Midbrain (tissue), 1 donor: ENCODE measurements at places on chromosomes 3 and 15.

GRCh38 chr3:55030938-55031337 is 103.1 kb upstream of the LRTM1 start:
- no peak for DNase-seq

GRCh38 chr3:58646503-58646902 is 20.1 kb downstream of the FAM3D start:
- DNase-seq: no peak

- peak; percentile 39 for DNase-seq
These were observed 3.5 kb upstream of the MTFMT start for GRCh38 chr15:65032801-65033537.

DNA sequence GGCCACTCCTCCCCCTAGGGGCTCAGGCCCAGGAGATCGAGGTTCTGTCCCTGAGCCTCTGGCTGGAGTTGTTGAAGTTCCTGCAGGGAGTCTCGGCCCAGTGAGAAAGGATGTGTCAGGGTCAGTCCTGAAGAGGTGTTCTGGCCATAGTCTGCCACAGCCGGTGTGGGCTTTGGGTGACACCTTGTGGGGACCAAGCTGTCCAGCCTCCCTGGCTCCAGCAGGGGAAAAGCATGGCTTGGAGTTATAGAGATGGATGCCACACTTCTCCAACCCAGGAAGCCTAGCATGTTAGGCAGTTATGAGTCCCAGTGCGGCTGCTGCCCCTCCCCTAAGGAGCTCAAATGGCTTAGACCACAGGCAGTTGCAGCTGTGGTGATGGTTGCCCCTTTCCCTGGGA is 945.6 kb upstream of the GBE1 start:
- no peak for DNase-seq

DNA sequence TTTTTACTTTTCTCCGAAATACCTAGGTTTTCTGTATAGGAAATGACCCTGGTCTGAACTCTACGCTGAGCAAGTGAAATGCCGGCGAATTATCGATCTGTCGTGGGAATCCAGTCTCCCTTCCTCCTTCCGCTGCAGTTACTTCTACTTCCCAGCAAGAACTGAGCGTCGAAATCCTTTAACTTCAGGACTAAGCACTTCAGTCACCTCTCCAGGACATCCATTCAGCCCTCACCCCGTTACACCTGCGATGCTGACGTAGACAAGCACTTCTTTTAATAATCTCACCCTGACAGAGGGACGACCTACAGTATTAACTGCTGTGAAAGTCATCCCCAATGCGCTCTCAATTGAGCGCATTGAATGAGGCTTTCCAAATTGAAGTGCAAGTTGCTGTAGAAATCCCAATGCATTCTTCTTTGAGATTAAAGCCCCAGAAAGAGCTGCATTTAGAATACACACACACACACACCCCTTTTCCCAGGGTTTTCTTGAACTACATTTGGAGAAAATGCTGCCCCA is 1.3 kb downstream of the TOP2B start:
- DNase-seq: peak; percentile 37

GRCh38 chr15:90031231-90031791 is 30.2 kb downstream of the ZNF710 start:
- peak; percentile 23 for DNase-seq

GRCh38 chr15:101477851-101478362 is 11.6 kb downstream of the PCSK6 start:
- no peak for DNase-seq

DNA sequence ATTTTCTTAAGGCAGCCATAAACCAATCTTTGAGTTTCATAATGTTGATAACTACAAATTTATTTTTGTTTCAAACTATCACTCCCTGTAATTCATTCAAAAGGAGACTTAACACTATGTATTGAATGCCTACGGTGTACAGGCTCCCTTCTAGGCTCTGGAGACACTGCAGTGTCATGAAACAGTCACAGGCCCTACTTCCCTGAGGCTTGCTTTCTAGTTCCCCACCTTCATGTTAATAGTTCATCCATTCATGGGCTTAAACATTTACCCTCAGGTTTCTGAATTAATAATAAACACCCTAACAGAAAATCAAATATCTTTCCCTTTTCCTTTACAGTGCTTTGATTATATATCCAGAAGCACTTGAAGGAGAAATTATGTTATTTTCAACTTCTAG is 168.7 kb downstream of the CHL1 start:
- no peak for DNase-seq

GRCh38 chr3:160935413-160936095 is 169.6 kb downstream of the B3GALNT1 start:
- DNase-seq: no peak

DNA sequence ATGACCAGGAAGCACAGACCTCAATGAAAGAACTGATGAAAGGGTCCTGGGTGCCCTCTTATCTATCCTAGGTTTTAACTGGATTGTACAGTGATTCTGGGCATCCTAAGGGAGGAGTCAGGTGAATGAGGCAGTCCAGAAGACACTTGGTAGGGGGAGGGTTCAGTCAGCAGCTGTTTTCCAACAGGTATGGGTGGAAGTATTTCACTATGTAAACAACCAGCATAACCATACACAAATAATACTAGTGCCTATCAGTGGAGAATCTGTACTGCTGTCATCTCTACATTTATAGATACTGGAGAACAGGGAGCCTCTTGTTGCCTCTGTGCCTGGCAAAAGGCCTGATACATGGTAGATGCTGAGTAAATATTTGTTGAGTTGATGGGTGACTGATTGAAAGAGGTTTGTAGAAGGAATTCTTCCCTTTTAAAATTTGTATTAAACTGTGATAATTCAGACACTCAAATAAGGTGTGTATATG is 328.5 kb downstream of the RBMS3 start:
- DNase-seq: no peak

DNA sequence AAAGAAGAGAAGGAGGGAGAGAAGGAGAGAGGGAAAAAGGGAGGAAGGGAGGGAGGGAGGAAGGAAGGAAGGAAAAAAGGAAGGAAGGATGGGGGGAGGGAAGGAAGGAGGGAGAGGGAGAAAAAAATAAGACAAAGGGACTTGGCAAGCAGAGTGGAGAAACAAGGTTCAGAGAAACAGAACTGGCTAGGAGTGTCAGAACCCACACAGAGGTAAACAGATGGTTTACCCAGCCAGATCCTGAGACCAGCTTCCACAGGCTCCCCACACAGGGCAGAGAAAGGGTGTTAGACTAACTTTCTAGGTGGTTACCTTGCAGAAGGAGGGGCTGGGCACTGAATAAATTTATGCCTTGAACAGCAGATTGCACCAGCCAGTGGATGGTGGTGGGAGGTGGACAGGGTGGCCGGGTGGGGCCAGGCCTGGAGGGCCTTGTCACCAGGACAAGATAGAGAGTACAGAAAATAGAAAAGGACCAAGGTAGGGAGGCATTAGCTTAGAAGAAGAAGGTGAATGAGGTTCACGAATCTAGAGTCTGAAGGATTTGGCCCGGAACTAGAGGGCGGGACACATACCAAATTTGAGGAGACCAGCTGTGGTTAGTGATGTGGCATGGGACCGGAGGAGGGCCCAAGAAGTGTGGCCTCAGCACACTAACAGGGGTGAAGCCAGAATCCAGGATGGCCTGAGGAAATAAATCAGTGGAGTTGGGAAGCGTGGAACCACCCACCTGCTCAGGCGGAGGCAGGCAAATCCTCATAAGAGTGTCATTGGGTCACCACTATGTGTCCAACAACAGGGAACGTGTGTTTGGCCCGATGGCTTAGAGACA is 1.2 kb upstream of the TM4SF1 start:
- DNase-seq: no peak

- no peak for DNase-seq
These were observed 46.3 kb downstream of the FMN1 start for GRCh38 chr15:33148129-33148751.

- DNase-seq: no peak
These were observed 229.2 kb upstream of the KCNH8 start for GRCh38 chr3:18919158-18919557.

GRCh38 chr15:92892201-92892555 is 7.9 kb upstream of the CHD2 start:
- DNase-seq: no peak

- no peak for DNase-seq
These were observed 890 bp downstream of the CHRD start for GRCh38 chr3:184380627-184381260.

DNA sequence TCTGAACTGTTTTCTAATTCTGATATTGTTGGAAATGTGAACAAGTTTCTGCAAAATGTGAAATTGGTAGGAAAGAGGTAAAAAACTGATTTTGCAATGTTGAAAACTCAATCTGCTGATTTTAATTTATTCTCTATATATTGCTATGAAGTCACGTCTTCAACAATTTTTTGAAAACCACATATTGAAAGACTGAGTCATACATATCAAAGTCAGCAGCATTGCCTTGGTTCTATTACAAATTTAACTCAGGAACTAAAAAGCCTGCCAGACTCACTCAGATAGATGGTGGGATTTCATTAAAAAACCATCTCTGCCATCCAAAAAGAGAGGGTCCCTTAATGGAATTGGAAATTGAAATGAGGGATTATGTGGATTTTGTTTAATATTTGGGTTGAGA is 351.4 kb downstream of the CNTN3 start:
- no peak for DNase-seq

DNA sequence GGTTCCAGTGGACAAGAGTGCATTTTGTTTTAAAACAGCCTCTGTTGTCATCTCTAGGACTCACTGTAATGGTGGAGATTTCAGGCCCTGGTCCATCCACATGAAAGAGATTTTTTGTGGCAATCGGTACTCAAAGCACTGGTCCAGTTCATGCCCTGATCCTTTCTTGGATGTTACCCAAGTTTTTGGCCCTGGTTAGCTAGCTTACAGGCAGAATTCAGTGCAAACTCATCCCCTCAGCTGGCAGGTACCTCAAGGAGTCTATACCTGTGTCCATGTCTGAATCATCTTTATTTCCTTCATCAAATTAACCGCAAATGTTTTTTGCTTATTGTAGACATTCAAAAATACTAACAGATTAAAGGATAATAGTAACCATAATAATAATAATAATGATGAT is 13.7 kb upstream of the MEF2A start:
- no peak for DNase-seq

DNA sequence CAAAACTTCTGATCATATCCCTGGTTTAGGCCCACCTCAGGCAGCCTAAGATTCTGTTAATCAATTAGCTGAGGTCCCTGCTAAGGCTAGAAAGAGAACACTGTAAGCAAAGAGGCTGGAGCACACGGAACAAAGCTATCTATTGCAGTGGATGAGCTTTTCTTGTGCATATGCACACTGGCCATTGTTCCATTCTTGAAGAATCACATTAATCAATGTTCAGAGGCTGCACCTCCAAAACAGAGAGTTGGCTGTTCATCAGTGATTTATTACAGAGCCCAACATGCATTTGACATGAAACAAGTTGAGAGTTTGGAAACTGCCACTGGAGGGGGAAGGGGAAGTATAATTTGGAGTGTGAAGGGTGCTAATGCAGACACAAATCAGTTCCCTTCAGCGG is 873.0 kb downstream of the ROBO1 start:
- no peak for DNase-seq

DNA sequence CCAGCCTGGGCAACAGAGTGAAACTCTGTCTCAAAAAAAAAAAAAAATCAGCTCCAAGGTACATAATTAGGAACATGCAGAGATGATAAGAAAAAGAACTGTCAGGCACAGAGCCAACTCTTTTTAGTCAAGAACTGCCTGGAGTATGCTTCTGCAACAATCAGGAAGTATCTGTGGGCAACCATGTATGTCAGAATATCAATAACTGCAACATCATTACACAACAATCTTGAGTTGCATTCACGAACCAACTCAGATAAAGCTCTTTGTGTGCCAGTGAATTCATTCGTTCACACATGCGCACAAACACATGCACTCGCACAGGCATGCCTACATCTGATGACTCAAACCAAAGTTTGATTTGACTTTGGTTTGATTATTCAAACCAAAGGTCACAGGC is 32.1 kb downstream of the EFHB start:
- DNase-seq: no peak

- no peak for DNase-seq
These were observed 218.3 kb upstream of the SOX2 start for GRCh38 chr3:181493423-181493822.

GRCh38 chr15:58616171-58616570 is 133.3 kb downstream of the ADAM10 start:
- DNase-seq: no peak

- DNase-seq: no peak
These were observed 25.6 kb downstream of the TIGIT start for GRCh38 chr3:114319453-114319852.

- DNase-seq: peak; percentile 77
These were observed 125.1 kb downstream of the TIGIT start for GRCh38 chr3:114418724-114419543.

DNA sequence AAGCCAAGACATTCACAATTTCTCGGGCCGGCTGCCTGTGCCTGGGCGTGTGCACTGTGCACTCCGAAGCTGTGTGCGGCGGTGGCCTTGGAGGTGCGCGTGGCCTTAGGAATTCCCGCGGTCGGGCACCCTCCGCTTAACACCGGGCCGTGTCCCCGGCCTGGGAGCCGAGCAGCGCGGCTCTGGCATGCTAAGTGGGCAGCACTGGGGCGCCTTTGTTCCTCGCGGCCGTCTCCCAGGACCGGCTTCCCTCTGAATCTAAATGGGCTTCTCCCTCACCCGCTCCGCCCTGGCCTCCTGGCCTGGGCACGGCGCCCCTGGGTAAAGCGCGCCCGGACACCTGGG is 498 bp upstream of the ARNT2 start:
- peak; percentile 77 for DNase-seq

GRCh38 chr3:37054370-37054769 is 61.1 kb downstream of the MLH1 start:
- no peak for DNase-seq

- DNase-seq: no peak
These were observed 35.2 kb upstream of the SIAH2 start for GRCh38 chr3:150798122-150798618.

GRCh38 chr3:159482994-159483367 is 505.7 kb upstream of the IL12A start:
- DNase-seq: no peak

DNA sequence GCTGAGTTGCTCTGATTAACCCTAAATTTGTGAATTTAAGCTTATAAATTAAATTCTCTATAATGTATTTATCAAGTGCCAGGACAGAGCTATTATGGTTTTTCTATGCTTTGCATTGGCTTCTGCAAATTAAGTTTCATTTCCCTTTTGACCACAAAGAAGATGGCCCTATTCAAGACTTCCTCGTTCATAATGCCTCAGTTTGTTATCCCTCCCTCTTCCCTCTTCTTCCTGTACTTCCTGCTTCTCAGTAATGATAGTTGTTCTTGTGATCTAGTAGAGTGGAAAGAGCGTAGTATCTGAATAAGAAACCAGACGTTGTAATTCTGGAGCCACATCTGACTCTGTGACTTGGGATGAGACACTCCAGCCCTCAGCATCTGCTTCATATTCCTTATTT is 118.7 kb downstream of the CACNA1D start:
- peak; percentile 30 for DNase-seq

DNA sequence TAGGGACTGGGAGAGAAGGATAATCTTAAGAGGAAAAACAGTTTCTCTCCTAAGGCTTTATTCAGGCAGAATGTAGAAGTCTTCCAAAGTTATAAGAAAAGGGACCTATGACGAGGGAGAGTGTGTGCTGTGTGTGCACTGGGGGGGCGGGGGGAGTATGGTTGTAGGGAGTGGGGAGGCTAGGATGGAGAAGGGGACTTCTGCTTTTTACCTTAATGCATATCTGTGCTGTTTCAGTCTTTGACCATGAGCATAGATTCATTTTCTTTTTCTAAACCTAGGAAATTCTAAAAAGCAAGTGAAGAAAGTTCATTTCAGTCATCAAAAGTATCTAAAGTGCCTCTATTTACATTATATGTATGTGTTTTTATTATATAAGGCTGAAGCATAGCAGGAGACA is 52.6 kb upstream of the RASA2 start:
- DNase-seq: no peak
